Stimulated activated naive CD8-positive, alpha-beta T cell treated with anti-CD3 and anti-CD28 coated beads, Interleukin-15, amount 100 ng/mL, for 72 hours (primary cell): ENCODE measurements at places on chromosomes 5 and 9.

DNA sequence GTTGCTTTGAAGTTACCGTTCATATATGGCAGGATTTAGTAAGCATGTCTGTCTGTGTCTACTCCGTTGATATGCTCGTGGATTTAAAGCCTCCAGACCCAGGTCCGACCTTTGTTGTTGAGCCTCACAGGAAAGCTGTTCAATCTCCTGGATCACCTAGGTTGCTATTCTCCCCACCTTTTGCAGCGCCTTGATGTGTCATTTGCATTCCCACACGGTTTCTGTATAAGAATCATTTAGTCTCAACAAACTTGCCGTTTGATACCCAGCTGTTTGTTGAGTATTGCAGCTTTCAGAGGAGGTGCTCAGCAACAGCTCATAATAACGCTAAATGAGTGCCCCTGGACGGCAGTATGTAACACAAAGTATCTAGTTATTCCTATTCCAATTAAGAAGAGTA, 1.2 kb upstream of the ADGRV1 start:
- DNase-seq = no peak

DNA sequence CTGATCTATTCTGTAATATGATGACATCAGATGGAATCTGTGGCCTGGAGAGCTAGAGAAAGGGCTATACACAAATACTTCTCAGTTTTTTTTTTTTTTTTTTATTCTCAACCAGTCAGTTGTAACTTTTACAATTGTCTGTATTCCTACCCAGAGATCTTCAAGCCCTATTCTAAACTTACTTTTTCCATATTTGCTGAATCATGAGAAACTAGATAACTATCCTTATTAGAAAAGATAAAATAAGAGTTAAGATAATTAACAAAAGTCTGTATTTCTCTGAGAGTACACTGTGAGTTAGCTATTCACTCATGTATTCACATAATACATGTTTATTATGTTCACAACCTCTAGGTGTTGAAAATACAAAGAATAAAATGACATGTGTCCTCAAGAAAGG, 1575.9 kb downstream of the EFNA5 start:
- no peak for DNase-seq

- no peak for DNase-seq
These were observed 15.2 kb downstream of the CYSTM1 start for GRCh38 chr5:140189977-140190871.

DNA sequence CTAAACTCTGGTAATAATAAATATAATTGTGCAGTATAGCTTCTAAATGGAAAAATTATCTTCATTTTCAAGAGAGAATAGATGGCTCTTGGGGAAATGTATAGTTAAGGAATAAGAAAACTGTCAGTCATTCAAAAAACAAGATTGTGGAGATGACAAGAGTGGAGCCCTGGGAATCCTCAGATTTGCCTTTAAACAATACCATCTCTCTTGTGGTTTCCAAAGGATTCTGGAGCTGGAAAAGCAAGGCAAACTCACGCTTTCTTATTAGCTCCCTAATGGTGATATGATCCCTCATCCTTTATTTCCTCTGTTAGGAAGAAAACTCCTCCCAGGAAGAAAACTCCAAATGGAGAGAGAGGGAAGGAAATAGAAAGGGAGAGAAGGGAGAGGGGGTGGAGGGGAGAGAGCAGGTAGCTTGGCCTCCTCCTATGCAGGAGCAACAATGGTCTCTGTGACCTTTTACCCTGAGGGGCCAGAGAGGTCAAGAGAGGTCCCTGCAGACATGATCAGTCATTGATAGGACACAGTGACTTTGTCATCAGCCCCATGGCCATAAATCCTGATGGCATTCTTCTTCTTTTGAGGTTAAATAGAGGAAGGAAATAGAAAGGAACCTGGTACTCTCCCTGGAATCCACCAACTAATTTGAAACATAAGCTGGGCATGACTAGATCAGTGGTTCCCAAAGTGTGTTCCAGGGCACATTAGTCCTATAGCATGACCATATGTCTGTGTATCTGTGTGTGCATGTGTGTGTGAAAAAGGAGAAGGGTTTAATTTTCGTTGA, 312.2 kb downstream of the ARRDC3 start:
- DNase-seq = no peak

DNA sequence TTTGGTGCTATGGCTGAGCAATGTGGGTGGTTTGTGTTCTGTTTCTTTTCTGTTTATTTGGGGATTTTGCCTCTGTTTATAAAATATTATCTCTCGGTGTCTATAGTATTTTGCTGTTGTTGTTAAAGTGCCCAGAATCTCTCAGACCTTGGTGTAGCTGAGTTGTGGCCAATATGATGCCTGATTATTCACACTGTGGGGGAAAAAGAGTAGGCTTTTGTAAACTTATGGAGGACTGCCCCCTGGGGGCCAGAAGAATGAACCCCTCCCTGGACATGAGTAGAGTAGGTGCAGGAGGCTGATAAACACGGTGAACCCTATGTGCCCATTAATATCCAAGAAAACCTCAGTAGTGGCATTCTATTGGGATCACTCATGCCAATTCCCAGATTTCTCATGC, 49.0 kb upstream of the DPYSL3 start:
- DNase-seq = no peak

- DNase-seq = no peak
These were observed 5.2 kb downstream of the PCSK1 start for GRCh38 chr5:96427824-96428223.

DNA sequence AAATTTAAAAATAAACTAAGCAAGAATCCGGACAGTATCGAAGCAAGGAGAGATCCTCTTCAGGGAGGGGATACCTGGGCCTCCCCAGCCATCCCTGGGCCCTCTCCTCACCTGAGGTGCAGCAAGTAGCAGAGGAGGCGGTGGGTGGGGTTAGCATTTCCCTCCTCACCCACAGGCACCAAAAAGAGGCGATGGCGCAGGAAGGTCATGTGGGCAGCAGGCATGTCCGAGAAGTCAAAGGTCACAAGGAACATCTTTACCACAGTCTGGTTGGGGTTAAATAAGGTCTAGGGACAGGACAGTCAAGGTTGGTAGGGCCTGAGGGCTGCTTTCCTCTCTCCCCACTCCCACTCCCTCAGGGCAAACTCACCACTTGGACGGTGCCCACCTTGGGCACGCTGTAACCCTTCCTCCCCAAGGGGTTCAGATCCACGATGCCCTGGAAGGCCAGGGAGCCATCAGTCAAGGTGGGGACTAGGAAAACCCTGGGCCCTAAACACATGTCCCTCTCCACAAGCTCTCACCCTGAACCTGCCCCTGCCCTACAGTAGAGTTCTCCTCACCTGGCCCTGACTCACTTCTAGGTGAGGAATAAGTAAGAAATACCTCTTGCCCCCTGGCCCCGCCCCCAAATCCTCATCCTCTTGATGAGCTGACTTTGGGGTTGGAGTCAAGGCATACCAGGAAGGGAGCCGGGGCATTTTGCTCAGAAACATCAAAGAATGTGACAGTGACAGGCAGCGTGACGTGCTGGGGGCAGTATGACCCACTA, 2.8 kb upstream of the STOML2 start:
- no peak for DNase-seq

DNA sequence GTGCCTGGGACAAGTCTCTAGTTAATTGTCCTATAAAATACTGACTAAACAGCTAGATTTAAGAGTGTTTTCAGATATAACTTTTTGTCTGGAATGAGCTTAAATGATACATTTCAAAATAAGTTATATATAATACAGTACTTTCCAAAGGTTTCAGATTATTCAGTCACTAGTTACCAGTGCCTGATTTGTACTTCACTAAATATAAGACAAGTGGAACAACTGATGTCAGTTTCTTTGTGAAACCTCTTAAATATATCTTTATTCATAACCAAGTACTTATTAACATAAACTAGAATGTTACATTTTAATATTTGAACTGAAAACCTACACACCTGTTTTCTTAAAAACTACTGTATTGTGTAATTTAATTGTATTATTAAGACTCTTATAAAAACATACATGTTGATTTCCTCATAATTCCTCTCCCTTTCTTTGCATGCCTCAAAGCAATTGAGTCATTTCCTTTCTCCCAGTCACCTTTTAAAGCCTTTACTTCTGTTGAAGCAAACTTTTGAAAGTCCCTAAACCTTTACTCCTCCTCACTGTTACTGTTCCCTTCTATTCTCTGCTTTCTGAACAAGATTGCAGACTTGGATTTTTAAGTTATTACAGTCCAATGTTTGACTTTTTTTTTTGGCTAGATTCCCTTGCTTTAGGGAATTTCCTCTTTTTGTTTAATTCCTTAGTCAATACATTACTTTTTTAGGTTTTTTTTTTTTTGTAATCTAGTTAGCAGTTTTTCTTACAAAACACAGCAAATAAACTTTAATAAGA, 8.7 kb upstream of the SEMA6A start:
- DNase-seq = no peak

- DNase-seq = no peak
These were observed 142.2 kb upstream of the ABCA1 start for GRCh38 chr9:105070176-105070575.

- DNase-seq = no peak
These were observed 17.9 kb upstream of the RPS23 start for GRCh38 chr5:82295959-82296531.

- DNase-seq = no peak
These were observed 100.6 kb downstream of the HACD4 start for GRCh38 chr9:20930836-20931235.

DNA sequence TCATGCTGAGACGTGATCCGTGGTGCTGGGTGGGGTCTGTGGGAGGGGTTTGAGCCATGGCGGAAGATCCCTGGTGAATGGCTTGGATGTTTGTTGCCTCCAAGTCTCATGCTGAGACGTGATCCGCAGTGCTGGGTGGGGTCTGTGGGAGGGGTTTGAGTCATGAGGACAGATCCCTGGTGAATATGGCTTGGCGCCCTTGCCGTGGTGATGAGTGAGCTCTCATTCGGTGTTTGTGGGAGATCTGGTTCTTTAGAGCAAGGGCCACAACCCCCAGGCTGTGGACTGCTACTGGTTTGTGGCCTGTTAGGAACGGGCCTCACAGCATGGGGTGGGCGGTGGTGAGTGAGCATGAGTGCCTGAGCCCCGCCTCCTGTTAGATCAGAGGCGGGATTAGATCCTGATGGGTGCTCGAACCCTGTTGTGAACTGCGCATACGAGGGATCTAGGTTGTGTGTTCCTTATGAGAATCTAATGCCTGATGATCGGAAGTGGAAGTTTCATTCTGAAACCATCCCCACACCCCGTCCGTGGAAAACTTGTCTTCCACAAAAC, 31.2 kb downstream of the NKD2 start:
- no peak for DNase-seq

DNA sequence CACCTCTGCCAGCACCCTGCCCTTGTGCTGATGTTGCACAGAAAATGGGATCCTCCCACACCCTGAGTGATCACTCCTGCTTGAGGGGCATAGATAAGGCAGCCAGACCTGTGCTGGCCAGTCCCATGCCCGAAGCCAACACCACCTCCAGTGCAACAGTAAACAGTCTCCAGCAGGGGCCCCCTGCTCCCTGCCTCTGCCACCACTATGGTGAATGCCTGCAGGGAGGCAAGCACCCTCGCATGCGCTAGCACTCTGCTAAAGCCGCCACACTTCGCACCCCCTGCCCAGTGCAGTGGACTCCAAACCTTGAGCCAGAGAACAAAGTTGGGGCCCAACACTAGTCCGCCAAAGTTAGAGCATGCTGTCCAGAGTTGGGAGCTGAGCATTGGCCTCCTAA, 118.7 kb downstream of the PJA2 start:
- no peak for DNase-seq

DNA sequence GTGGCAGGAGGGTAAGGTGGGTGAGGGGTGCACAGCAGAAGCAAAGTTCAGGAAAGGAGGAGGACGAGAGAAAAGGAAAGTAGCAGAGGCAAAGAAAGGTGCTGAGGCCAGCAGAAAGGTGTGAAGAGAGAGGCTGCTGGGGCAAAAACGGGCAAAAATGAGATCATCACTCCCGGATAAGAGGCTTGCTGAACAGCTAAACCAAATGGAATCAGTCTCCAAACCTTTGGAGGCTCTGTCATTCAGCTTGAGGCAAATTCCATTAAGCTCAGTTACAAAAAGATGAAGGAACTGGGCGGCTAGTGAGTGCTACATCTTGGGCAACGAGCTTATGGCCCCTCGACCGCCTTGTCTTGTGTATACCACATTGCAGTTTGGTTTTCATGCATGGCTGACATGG, 136.4 kb downstream of the FSTL4 start:
- no peak for DNase-seq

GRCh38 chr9:112861155-112861554, 29.5 kb downstream of the SLC46A2 start:
- DNase-seq = no peak

DNA sequence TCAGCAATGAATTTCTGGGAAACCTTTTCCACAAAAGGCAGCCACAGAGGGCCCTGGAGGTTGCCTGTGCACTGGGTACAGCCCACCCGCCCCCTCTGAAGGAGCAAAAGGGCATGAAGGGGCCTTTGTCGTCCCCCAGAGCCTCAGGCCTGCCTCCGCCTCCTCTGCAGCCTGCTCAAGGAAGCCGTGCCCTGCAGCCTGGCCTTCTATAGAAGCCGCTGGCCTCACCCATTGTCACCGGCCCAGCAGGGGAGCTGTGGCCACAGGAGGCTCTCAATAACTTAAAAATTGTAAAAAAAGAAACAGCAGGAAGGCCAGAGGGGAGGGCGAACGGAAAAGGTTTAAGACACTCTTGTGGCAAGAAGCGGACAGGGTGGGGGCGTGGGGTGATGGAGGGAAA, 213.3 kb downstream of the IRX2 start:
- DNase-seq = no peak

GRCh38 chr9:32725066-32725860, 58.1 kb upstream of the TMEM215 start:
- no peak for DNase-seq

- peak; percentile 77 for DNase-seq
These were observed at the start of gene UBTD2 for GRCh38 chr5:172283020-172283861. TSS of gene UBTD2 (minus strand) at chr5:172283764. CDS start at chr5:172283665, 99 bp downstream.

DNA sequence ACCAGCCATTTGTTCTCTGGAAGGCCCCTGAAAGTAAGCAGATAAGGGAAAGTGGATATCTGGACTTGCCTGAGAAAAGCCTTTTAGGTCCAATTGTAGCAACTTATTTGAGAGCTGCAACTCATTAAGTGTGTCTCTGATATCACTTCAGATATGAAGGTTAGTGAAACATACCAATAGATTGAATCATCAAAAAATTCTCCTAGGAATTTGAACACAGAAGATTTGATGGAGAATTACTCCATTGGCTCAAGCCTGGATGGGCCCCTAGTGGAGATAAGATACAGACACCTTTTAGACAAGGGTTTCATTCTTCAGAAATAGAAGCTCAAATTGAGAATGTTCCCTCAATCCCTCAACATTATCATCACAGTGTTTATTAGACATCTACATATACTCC, 356.7 kb downstream of the NDUFS4 start:
- no peak for DNase-seq

DNA sequence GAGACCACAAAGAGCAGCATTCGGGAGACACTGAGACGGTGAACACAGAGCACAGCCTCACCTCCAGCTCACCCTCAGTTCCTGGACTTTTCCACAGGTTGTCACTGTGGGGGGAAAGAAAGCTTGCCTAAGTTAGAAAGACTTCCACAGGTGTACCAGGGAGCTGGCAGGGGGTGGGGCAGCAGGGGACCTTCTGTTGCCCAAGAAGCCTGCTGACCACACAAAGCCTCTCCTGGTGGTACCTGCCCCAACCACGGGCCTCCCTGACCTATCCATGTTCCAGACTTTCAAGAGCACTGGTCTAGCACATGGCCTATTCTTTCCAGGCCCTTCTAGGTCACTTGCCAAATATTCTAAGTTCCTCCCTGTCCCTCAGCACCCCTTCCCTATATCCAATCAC, 550.8 kb downstream of the BNC2 start:
- DNase-seq = no peak

- no peak for DNase-seq
These were observed 36.7 kb upstream of the UBE2D2 start for GRCh38 chr5:139524446-139524845.
